ENCODE measurements at places on chromosomes 5 and 9.

DNA sequence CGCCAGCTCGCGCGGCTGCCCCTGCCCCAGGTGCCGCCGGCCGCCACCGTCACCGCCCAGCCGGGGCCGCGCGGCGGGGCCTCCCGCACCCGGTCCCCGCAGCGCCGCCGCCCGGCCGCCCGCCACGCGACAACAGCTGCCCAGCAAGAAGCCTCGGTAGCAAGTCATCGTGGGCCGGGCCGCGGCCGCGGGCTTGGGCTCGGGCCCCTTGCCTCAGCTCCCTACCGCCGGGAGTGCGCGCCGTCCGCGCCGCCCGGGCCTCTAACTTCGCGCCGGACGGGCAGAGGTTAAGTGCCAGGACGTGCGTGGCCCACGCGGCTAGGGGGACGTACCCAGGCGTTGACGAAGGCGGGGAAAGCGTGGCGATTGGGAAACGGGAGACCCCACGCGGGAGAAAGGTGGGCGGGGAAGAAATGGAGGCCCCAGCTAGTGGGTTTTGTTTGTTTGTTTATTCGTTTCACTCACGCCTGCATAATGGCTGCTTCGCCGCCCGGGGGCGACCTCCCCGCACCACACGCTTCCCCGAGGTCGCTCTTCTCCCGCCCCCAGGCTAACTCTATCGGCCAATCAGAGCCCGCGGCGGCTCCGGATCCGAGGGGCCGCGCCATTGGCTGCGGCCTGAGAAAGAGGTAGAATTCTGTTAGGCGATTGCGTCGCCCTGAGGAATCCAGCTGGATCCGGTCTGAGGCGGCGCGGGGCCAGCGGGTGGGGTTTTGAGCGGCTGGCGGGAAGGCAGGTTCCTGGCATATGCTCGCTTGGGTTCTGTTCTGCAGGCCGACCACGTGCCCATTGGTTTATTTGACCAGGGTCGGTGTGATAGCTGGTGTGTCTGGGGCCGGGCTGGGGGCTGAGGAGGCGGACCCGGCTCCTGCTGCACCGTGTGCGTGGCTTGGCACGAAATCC lies at the start of gene NADK2:
Gene NADK2, minus strand, starts transcription at position 295 of the 903 bp plus-strand sequence. Its CDS starts 127 bp downstream, at position 168.
- peak; percentile 97 for DNase-seq

DNA sequence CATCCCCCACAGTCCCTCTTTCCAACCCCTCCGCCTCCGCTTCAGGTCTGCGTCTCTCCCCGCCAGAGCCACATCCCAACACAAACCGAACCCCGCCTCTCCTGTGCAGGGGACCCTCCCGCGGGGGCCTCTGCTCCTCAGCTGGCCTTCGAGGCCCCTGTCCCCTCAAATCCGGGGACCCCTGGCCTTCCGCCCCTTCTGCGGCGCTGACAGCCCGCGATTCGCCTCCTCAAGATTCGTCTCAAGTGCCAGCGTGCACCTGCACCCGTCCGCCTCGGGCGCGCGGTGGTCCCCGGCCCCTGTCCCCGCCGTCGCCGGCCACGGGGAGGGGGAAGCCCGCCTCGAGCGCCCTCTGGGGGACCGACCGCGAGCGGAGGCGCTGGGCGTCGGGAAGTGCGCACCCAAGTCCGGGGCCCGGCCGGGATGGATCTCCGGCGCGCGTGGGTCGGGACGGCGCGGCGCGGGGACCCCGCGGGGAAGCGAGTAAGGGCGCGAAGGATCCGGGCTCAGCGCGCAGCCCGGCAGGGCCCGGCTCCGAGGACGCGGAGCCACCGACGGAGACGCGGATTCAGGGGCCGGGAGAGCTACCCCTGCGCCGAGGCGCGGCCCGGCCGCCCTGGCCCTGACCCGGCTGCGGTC lies 623 bp downstream of the FLT4 start:
- no peak for DNase-seq

- DNase-seq = no peak
These were observed 101.4 kb downstream of the PPARGC1B start for GRCh38 chr5:149831492-149831891.

DNA sequence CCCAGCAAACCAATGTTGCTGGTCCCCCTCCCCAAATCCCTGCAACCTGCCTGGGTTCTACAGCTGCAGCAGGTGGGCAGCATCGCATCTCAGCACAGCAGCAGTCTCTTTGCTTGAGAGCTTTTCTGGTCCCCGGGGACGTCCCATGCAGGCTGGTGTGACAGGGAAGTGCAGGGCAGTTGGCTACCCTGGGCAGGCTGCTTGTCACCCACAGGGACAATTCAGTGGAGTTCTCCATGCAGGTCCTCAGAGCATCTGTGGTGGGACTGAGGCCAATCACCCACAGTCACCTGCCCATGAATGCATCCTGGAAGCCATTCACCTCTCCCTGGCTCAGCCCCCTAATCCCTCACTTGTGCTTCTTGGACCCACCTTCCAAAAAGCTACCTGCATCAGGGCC lies 43.9 kb upstream of the SEMA4D start:
- no peak for DNase-seq

DNA sequence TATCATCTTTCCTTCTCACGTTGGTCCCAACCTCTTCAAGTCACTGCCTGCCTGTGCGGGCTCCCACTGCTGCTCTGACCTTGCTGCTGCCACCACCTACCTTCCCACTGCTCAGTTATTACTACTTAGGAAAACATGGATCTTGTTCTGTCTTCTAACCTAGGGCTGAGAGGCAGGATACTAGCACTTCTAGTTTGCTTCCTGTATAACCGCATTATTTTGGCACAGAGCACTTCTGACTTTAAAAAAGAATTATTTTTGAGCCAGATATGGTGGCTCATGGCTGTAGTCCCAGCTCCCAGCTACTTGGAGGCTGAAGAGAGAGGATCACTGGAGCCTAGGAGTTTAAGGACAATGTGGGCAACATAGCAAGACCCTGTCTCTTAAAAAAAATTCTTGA lies 135.4 kb upstream of the GNA14 start:
- no peak for DNase-seq

DNA sequence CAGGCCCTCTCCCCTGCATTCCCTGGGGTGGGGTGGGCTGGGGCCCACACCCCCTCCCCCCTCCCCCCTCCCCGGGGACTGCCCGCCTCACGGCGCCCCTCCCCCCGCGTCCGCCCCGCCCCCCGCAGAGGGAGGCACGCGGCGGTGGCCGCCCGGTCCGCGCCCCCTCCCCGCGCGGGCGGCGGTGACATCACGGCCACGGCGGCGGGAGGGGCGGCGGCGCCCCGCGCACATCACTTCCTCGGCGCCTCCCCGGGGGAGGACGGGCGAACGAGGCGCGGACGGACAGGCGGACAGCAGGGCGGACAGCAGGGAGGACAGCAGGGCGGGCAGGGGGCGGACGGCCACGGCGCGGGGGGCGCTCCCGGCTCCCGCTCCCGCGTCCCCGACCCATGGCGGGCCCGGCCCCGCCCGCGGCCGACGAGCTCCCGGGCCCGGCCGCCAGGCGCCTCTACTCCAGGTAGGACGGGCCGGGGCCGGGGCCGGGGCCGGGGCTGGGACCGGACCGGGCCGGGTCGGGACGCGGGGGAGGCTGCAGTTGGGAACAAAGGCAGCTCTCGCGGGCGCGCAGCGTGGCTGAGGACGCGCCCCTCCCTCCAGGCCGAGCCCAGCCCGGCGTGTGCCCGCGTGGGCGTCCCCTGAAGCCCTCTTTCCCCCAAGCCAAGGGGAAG lies at the start of gene GPSM1:
Gene GPSM1, plus strand, starts transcription at position 236 of the 671 bp plus-strand sequence. Its CDS starts 157 bp downstream, at position 393.
- peak; percentile 51 for DNase-seq

- DNase-seq = no peak
These were observed 250.2 kb upstream of the RFX3 start for GRCh38 chr9:3775968-3776367.

DNA sequence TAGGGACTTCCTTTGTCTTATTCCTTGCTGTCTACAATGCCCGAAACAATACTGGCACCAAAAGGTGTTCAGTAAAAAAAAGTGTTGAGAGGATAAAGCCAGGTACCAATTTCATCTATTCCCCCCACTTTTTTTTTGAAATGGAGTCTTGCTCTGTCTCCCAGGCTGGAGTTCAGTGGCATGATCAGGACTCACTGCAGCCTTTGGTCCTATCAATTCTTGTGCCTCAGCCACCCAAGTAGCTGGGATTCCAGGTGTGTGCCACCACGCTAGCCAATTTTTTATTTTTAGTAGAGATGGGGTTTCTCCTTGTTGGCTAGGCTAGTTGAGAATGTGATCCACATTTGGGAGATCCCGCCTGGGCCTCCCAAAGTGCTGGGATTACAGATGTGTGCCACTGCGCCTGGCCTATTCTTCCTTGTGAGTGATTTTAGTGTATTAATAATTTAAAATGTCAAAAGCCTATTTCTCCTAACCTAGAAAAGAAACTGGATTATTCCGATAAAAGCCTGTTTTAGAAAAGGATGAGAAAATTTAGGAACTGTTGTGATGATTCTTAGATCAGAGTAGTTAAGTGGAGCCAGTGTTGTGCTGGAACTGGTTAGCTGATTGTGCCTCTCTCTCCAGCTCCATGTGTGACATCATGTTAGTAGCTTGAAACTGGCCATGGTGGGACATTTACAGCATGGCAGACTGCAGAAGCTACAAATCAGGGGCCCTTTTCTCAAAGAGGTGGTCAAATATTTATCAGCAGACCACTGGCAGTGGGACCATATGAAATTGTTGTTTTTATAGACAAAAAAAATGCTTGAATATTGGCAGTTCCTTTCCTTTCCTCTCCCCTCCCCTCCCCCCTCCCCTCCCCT lies 14.3 kb downstream of the CDC42SE2 start:
- DNase-seq = no peak

GRCh38 chr9:6551136-6551535 lies 94.4 kb downstream of the GLDC start:
- no peak for DNase-seq

- no peak for DNase-seq
These were observed 9.7 kb upstream of the ZNF354A start for GRCh38 chr5:178740181-178740557.

GRCh38 chr9:131840220-131840619 lies 100.3 kb upstream of the RAPGEF1 start:
- DNase-seq = no peak

- DNase-seq = no peak
These were observed 59.0 kb downstream of the STARD4 start for GRCh38 chr5:111453295-111453694.

GRCh38 chr5:154603953-154604679 lies 126.1 kb upstream of the HAND1 start:
- DNase-seq = no peak

- no peak for DNase-seq
These were observed 431 bp downstream of the FASTKD3 start for GRCh38 chr5:7868427-7868772.

DNA sequence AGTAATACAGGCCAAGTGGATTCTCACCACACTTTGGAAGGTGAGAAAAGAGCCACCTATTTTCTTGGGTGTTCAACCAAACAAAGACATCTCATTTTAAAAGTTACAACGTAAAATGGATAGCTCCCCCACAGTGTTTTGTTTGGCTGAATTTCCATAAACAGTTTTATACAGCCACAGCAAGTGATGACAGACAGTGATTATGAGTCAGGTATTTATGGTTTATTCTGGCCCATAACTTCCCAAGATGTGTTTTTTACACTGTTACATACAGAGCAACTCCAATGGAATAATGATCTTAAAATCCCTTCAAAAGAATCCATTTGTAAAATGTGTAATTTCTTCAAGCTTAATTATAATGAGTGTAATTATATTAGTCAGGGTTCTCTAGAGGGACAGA lies 421.3 kb downstream of the TLE1 start:
- no peak for DNase-seq

- no peak for DNase-seq
These were observed 528.7 kb upstream of the ZNF608 start for GRCh38 chr5:125274938-125275724.

- DNase-seq = no peak
These were observed 39.7 kb downstream of the PLPP7 start for GRCh38 chr9:131329241-131329641.

GRCh38 chr9:31983895-31984294 lies 400.5 kb upstream of the ACO1 start:
- no peak for DNase-seq

DNA sequence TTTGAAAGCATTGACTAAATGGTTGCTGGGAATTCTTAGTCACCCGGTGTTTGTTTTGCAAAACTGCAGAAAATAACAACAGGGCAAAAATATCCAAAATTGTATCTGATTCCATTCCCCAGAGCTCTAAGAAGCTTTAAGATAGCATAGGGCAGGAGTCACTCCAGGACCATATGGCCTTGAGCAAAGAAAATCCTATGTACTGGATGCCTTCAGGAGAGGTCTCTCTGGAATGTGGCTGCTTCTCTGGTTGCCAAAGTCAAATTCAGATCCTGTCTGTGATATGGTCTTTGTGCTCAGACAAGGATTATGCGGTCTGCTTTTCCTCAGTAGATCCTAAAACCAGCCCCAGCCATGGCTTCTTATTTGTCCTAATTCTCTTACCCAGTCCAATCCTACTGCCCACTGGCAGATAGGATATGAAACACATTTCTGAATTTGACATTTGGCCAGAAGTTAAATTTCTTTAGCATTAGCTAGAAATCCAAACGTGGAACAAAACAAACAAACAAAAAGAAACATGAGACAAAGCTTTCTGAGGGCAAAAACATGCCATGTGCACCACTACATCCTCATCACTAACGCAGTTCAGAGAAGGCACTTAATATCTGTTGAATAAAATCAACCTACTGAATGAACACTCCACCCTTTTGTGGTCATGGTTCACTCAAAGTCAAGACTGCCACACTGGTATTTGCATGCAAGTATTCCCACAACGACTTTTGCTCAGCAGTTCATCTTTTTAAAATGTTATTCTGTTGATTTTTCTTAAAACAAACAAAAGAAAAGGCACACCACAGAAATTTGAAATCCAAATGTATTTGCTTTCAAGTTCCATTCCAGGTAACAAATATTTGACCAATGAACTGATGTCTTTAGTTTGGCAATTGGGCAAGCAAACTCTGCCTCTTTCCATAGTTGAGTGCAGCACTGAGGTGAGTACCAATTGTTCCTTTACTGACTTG lies 165.7 kb downstream of the TRPM6 start:
- DNase-seq = no peak

DNA sequence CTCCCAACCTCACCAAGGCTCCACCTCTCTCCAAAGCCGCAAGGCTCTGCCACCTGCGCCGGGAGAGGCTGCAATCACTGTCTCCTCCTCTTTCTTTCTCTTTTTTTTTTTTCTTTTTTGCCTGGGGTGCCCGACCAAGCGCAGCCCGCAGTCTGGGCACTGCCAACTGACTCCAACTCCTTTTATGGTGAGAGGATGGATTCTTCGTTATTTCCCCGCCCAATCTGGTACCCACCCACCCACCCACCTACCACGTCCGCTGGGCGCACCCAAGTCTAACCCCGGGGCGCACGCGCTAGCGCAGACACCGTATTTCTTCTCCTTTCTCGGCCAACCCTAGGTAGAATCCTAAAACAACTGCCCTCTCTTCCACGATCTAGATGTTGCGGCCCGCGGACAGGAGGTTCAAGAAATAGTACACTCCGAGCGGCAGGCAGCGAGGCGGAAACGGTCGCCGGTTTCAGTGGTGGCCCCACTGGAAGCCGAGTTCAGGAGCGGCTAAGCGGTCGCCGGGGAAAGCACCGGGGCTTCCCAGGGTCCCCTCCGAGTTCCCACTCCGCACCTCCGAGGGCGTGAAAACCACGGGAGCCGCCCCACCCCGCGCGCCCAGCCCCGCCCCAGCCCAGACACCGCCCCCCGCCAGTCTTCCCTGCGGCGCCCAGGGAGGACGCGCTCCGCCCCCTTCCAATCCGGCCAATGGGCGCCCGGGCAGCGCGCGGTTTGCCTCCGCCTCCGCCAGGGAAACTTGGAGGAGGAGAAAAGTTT lies 385 bp upstream of the PTGER4 start:
- peak; percentile 96 for DNase-seq

Measured in inflammatory macrophage (primary cell).